ENCODE measurements at places on chromosomes 4 and X. TPM values are rescaled to one million over a fixed set of nuclear protein-coding genes. Genes with fewer than 3 reads are reported as not detected.

Gene GLRB
- total RNA-seq, result 0.73 TPM

Gene ITM2A
- total RNA-seq, result not detected

Gene NLGN4X
- total RNA-seq, result 0.02 TPM

Gene GRIA3
- total RNA-seq, result not detected

Gene SLC10A7
- total RNA-seq, result 1.4 TPM

Gene SLC10A6
- not detected for total RNA-seq

Gene ADH7
- not detected for total RNA-seq

Gene DOCK11
- total RNA-seq, result 7.1 TPM

Gene MAGEB10
- not detected for total RNA-seq

Gene KLHL4
- 6.7 TPM for total RNA-seq

Gene PASD1
- total RNA-seq, result not detected

Gene CAPN6
- not detected for total RNA-seq

Gene SSX1
- total RNA-seq, result not detected

Gene IL13RA2
- 0.27 TPM for total RNA-seq

Gene DGAT2L6
- not detected for total RNA-seq

Gene SFRP2
- total RNA-seq, result not detected

Gene CYSLTR1
- not detected for total RNA-seq

Gene SHROOM3
- total RNA-seq, result 11.7 TPM

Gene SPARCL1
- total RNA-seq, result not detected

Gene MTM1
- total RNA-seq, result 7.0 TPM

Gene CSAG2
- not detected for total RNA-seq

Gene PDZD4
- total RNA-seq, result 3.4 TPM

Gene MMRN1
- not detected for total RNA-seq

Gene DDX3X
- 194 TPM for total RNA-seq

Gene SOX3
- 0.07 TPM for total RNA-seq

Gene CDKL5
- 2.3 TPM for total RNA-seq
